Activated T-cell treated with anti-CD3 and anti-CD28 coated beads, Interleukin-2, amount 50 U/mL, for 72 hours (primary cell): ENCODE measurements at places on chromosomes 3 and 15.
A peak's percentile ranks its signal among the peaks of the same experiment; 100 is the strongest.

DNA sequence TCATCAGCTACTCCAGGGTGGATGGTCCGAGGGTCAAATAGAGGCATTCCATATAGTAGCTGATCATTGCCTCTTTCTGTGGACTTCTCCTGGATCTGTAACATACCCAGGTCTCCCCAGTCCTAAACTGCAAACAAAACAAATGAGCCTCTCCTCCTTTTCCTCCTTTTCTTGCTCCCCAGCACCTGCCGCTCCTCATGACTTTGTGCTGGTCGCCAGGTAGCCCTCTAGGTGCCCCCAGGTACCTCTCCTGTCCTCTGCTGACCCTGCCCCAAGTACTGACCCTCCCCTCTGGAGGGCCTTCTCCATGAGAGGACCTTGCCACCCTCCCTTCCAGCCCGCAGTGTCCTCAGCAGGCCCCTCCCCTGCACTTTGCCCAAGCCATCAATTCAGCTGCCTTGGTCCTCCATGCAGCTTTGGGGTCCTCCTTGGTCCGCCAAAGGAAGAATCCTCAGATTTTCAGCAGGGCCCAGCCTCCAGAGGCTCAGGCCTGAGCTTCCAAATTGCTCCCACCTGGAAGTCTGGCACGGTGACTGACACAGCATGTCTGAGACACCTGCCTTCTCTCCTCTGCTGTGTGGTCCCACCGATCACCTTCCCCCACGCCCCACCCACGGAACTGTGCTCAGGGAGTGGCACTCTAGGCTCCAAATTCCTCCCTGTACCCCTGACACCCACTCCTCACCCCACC lies 111.0 kb downstream of the LRRK1 start:
- DNase-seq = no peak

DNA sequence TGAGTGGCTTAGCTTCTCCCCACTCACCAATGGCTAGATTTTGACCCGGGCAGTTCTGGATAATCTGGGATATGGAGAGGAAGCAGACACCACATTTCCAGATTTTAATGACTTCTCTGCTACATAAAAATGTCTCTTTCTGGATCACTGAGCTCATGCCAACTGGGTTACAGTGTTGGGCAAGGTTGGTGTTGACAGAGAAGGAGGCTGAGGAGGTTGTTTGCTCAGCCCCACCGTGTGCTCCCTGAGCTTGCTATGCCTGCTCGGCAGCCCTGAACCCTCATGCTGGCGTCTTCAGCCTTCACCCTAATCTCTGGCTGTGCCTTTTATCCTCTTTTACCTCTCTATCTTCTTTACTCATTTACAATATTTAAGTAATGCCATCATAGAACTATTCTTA lies 53.0 kb upstream of the KPNA4 start:
- DNase-seq = no peak

GRCh38 chr15:33656168-33656567 lies 312.1 kb upstream of the CHRM5 start:
- no peak for DNase-seq

DNA sequence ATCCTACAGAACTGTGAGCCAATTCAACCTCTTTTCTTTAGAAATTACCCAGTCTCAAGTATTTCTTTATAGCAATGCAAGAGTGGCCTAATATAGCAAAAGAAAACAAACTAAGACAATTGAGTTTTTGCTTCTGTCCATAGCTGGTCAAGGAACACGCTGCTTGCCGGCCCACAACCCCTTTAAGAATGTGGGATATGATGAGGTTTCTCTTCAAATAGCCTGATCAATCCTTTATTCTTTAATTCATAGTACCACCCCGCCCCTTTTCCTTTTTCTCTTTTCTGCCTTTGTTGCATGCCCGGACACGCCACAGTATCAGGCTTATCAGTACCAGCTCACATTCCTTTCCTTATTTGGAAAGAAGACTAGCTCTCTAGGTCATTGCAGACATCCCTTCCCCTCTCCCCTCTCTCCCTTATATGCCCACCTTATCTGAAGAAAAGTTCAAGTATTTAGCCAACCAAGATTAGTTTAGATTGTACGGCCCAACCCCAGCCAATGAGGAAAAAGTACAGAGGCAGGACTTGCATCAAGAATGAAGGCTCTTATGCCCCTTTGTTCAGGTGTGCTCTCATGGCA lies 404.5 kb downstream of the OCA2 start:
- no peak for DNase-seq

DNA sequence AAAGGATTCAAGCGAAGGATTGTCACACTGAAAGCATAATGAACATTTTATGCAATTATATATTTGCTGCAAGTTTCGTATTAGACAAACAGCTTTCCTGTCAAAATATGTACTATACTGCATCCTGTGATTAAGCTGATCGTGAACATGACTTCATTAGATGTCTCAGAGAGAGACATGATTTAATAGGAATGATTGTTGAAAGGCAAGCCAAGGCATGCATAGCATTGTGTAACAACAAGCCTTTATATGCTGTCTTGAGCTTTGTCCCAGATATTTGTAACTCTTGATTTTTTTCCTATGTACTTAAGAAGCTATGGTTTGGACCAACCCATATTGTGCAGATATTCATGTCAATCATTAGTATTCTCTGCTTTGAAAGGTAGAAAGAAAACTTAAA lies 309.1 kb downstream of the KCNH8 start:
- no peak for DNase-seq

DNA sequence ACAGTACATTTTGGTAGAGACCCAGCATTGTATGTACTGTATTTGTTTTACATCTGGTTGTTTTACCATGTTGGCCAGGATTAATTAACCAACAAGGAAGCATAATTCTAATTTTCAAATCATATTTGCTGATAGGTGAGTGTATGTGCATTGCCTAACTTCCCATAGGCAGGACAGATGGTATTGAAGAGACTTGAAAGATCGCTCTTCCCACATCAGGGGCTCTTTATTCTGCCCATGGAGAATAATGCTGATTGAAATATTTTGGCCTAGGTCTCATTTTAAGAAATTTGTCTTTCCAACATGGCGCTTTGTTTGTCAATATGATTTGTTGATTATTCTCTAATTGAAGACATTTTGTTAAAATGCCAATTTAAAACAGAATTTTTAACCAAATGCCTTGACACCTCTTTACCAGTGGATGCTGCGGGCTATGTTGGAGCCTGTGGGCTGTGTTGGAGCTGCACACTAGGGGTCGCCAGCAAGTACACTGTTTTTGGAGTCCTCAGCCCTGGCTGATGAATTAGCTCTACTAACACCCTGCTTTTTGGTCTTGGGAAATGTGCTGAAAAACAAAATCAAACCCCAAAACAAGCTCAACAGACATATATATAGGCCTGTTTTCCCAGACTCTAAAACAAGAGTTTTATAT lies 5.3 kb downstream of the P2RY12 start:
- peak; percentile 8 for DNase-seq

GRCh38 chr3:58577269-58577821 lies at the start of gene FAM107A:
TSS of gene FAM107A (minus strand) at chr3:58577391. CDS start at chr3:58569860, 7,531 bp downstream.
- no peak for DNase-seq

DNA sequence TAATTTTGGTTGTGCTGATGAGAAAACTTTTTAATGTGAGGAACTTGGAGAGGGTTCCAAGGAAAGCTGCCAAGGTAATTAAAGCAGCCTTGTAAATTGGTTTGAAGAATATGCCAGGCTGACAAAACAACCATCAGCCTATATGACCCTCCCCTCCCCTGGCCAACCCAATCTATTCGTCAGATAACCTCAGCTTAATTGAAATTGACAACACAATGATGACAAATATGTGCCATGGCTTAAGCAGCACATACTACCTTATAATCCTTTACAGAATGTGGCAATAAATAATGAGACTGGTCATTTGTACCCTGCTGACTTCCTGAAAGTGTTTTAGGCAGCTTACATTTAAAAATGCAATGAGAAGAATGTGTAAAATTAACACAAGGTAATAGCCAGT lies 118.2 kb downstream of the EFHB start:
- no peak for DNase-seq

DNA sequence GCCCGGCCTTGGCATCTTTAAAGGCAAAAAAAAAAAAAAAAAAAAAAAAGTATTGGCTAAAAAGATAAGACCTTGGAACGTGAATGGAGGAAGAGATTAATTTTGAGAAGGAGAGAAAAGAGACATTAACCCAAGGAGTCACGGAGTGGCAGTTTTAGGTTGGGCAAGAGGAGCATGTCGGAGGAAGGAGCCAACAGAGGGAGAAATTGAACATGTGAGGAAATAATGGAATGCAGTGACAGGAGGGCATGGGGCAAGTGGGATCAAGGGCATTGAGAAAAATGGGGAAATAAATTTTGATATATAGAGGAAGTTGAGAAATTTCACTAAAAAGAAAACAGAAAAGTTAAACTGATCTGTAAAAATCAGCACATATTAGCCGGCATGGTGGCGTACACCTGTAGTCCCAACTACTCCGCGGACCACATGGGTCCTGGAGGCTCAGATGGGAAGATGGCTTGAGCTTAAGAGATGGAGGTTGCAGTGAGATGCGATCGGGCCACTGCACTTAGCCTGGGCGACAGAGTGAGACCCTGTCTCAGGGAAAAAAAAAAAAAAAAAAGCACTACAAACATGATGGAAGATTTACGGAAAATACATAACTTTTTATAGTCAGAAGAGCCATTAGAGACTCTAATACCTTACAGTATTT lies 1.2 kb downstream of the HAUS2 start:
- DNase-seq = no peak

DNA sequence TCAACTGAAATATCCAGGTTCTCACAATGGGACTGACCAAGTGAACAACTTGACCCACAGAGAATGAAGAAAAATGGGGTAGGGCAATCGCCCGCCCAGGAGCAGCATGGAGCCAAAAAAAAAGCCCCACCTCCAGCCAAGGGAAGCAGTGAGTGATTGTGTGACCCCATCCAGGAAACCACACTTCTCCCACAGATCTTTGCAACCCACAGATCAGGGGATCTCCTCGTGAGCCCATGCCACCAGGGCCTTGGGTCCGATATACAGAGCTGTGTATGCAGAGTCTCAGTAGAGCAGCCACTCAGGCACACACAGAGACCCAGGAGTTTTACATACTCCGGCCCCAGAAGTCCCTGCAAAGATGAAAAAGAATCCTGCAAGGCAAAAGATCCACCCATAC lies 35.7 kb downstream of the PYGO1 start:
- DNase-seq = no peak

DNA sequence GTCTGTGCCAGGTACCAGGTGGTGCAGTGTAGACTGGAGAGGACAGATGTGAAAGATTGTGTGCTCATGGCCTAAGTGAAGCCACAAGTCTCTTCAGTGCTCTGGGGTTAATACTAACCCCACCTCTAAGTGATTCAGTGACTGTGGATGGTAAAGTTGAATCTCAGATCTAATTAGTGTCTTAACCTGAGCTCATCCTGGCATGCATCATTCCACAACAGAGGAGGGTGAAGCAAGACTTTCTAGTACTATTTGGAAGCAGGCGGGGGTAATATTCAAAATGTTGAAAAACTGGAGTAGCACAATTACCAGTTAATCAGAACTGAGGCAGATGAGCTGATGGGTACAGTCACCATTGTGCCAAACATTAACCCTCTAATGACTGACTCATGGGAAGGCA lies 2.8 kb upstream of the MESD start:
- DNase-seq = no peak

- DNase-seq = no peak
Observed at GRCh38 chr3:103644450-103644849, 1209.6 kb downstream of the ZPLD1 start.

DNA sequence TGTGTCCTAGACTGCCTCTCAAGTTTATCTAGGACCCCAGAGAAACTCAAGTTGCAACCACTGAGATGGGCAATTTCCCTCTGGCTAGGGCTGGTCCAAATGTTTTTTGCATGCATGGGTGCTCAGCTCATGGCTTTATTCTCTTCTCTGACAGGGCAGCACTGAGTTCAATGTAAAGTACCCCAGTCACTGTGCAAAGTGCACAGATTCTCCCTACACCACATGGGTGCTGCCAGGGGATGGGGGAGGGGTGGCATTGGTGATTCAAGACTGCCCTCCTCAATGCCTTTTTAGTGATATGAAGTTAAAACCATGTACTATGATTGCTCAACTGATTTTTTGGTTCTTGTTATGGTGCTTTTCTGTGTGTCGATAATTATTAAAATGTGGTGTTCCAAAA lies 14.8 kb upstream of the RAD51 start:
- no peak for DNase-seq

- no peak for DNase-seq
Observed at GRCh38 chr15:92429378-92430068, 35.8 kb downstream of the ST8SIA2 start.

DNA sequence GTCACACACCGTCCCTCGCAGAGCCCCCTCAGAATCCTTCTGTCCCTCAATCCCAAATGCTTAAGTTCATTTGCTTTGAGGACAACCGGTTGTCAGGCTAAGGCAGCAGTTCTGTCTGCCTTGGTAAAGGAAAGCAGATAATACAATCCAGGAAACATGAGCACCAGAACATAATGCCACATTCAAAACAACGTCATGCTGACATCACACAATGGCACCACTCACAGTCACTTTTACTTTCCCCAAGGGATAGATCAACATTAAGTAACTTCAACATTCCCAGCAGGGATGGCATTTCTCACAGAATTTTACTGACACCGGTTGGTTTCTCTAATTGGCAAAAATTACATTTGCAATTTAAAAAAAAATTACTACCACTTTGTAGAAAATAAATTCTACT lies 74.6 kb upstream of the PSMD6 start:
- no peak for DNase-seq

DNA sequence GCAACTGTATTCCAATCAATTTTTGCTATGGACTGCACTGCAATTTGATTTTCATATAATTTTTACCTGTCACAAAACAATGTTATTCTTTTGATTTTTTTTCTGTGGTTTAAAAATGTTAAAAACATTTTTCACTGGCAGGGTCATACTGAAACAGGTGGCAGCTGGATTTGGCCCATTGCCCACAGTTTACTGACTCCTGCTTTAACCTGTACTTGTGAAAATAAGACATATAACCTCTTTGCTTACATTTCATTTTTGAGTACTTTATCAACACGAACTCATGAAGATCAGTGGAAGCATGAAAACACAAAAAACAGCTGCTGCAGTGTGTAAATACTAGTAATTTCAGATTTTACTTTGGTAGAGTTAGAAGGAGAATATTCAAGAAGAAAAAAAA lies 313.1 kb downstream of the WDR72 start:
- no peak for DNase-seq

GRCh38 chr3:196284396-196284795 lies 3.1 kb downstream of the PCYT1A start:
- no peak for DNase-seq

- DNase-seq = no peak
Observed at GRCh38 chr15:63582179-63582578, 15.0 kb upstream of the FBXL22 start.

DNA sequence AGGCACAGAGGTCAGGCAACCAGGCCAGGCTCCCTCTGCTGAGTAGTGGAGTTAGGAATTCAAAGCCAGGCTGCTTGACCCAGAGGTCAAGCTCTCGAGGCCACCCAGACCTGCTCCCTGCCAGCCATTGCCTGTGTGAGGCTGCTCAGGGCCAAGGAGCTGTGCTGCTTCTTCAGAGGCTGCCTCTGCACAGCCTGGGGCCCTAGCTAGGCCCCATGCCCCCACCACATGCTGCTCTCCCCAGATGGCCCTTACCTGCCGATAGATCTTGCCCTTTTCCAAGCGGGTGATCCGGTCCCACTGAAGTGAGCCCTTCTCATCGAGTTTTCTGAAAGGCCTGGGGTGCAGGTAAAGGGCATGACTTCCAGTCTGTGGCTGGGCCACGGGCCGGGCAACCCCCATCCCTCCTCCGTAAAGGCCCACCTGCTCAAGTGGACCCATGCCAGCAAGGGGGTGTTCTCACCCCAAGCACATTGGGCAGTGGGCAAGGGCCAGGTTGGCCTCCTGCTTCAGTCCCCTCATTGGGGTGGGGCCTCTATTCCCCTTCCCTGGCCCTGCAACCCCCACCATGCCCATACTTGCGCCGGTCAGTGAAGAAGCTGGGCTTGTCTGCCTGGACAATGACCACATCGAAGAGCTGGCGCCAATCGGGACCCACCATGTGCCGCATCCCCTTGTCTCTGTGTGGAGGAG lies 6.5 kb downstream of the NT5DC2 start:
- no peak for DNase-seq
